ENCODE measurements at places on chromosomes 6 and 20.

GRCh38 chr6:127457456-127458064 is 1.6 kb downstream of the KIAA0408 start:
- no peak for DNase-seq

GRCh38 chr6:26312501-26313397 is 52.2 kb upstream of the BTN3A2 start:
- peak; percentile 83 for DNase-seq

DNA sequence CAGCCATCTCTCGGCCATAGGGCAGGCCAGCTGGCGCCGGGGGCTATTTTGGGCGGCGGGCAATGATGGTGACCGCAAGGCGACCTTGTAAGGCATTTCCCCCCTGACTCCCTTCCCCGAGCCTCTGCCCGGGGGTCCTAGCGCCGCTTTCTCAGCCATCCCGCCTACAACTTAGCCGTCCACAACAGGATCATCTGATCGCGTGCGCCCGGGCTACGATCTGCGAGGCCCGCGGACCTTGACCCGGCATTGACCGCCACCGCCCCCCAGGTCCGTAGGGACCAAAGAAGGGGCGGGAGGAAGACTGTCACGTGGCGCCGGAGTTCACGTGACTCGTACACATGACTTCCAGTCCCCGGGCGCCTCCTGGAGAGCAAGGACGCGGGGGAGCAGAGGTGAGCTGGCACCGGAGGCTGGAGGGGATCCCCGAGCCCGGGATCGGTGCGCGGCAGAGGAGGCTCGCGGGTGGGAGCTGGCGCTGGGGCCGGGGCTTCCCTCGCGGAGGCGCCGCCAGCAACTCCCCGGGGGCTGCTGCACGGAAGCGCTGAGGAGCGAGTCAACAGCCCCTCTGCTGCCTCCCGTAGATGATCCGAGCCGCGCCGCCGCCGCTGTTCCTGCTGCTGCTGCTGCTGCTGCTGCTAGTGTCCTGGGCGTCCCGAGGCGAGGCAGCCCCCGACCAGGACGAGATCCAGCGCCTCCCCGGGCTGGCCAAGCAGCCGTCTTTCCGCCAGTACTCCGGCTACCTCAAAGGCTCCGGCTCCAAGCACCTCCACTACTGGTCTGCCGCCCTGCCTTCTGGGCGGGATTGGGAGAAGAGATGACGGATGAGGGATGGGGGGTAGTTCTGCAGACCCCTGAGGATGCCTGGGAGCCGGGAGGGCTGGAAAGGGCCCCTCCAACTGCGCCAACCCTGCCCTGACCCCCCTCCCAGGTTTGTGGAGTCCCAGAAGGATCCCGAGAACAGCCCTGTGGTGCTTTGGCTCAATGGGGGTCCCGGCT is at the start of the genes CTSA and NEURL2:
CTSA (plus strand) TSS at position 351 of the 999 bp plus-strand sequence; CDS start at position 585, 234 bp downstream.
NEURL2 (minus strand) TSS at position 224 of the 999 bp plus-strand sequence; CDS start at position 7, 217 bp downstream.
- DNase-seq = peak; percentile 81

GRCh38 chr6:25694366-25694765 is 42.4 kb downstream of the SCGN start:
- no peak for DNase-seq

- no peak for DNase-seq
Observed at GRCh38 chr6:37340639-37340943, 13.2 kb upstream of the RNF8 start.

GRCh38 chr6:26115226-26115625 is 28.0 kb downstream of the HFE start:
- no peak for DNase-seq
